ENCODE measurements at places on chromosomes 7 and 10. TPM values are rescaled to one million over a fixed set of nuclear protein-coding genes. Genes with fewer than 3 reads are reported as not detected.

DNA sequence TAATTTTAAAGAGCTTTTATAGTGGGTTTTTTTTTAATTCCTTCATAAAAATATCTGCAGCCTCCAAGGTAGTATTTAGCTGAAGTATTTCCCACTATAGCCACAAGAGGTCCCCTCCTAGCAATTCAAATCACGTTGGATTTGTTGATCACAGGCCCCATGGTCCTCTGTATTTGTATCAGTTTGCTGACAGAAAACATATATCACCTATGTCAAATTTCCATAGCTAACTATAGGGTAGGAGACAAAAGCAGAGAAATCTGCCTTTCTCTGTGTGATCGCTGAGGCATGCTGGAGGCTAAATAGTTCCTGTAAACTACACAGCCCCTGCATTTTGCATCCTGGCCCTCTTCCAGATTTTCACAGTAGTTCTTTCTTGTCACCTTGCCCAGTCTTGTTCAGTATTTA, 1.7 kb upstream of the CTNNA3 start:
- peak; percentile 38 for DNase-seq

Gene FAM241B
- 7.4 TPM for polyA plus RNA-seq

Gene PRKG1
- polyA plus RNA-seq = 15.8 TPM

Gene SORCS3
- 0.12 TPM for polyA plus RNA-seq

Gene NODAL
- polyA plus RNA-seq = 0.63 TPM

Gene MYOF
- polyA plus RNA-seq = 44.5 TPM

DNA sequence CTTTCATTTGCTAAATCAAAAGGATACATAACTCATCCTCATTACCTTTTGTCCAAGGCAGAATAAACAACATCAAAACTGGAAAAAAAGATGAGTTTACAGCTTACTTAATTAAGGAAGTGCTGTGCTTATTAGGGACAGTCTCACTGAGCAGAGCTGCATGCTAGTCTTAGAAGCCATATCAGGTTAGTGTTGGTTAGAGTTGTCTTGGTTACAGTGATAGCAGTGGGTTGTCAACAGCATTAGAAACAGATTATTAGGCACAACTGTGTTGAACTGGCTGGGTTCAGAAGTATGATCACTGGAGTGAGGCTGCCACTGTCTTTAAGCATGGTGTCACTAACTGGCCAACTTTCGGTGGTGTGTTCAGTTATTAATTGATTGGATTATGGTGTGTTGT, 503.9 kb upstream of the IGFBP3 start:
- peak; percentile 12 for DNase-seq

DNA sequence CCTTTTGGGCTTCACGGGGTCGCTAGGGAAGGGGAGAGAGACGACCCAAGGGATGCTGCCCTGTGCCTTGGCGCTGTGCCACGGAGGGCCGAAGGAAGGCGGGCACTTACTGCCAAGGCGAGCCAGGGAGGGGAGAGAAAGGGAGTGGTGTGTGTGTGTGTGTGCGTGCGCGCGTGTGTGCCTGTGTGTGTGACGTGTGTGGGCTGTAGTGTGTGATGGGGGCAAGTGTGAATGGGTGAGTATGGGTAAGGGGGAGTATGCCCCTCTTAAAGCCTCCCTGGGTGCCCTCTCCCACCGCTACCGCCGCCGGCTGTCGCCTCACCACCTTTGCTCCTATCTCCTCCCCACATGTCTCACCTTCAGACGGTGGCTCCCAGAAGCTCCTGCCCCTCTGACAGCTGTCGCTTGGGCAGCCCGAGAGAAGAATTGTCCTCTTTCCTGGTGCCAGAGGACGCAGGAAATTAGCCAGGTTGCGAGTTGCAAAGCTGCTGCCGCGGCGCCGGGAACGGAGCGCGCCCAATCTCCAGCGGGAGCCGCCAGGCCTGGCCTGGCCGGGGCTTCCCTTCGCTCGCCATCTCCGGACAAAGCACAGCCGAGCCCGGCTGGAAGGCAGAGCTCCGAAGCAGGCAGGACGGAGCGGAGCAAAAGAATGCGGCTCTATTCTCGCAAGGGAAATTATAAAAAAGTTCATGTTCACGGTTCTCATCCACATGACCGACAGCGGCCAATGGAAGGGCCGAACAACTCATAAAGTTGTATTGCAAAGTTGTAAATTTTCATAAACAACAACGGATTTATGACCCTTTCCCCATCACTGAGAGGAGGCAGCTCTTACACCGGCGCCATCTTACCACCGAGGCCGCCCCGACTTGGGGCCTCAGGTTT, at the start of gene HOXA3:
Gene HOXA3, minus strand, starts transcription at position 653 of the 885 bp plus-strand sequence. CDS start 41,943 bp downstream, outside the sequence.
- DNase-seq = no peak

Gene PAX4
- not detected for polyA plus RNA-seq

Gene ADAM8
- polyA plus RNA-seq = 2.7 TPM

- DNase-seq = no peak
Observed at GRCh38 chr10:72263613-72264241, 10.0 kb upstream of the DDIT4 start.

DNA sequence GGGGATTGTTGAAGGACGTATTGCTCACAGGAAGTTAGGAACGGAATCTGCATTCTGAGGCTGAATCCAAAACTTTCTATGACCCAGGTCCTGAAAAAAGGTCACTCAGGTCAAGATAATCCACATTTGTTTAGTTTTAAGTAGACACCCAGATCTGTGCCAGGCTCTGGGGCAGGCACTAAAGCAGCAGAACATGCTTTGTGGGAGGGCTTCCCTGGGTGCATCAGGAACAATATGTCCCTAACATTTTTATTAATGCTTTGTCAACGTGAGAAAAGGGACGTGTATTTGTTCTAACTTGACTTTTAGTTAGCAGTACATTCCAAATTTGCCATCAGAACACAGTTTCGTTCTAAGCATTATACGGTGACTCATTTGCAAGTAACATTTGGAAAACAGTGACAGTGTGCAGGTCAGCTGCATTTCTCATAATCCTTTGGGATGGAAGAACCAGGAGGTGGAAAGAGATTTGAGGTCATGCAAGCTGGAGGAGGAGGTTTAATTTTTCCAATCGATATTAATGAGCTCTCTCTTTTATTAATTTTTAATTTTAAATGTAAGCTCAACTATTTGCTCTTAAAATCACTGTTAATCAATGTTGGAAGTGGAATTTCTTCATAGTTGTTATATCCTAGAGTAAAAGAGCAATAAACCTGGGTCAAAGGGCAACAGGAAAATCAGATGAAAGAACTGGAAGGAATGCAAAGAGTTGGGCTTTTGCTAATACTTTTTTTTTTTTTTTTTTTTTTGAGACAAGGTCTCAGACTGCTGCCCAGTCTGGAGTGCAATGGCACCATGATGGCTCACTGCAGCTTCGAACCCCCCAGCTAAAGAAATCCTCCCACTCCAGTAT, 35.0 kb downstream of the TAS2R41 start:
- no peak for DNase-seq

Gene PLAC9
- 36.3 TPM for polyA plus RNA-seq

Gene CAMK2G
- polyA plus RNA-seq = 41.4 TPM

DNA sequence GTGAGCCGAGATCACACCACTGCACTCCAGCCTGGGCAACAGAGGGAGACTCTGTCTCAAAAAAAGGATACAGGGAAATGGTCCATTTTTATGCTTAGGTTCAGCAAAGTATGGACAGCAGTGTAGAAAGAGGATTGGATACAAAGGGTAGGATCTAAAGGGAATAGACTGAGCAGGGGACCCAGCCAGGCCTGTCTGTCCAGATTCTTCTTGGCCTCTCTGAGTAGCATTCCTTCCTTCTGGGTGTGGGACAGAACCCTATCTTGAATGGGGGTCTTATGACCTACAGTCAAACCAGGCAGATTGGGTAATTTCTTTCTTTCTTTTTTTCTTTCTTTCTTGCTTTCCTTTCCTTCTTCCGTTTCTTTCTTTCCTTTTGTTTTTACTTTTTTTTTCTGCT, 25.6 kb downstream of the SH2B2 start:
- no peak for DNase-seq

GRCh38 chr10:3239066-3239919, 66.7 kb upstream of the PITRM1 start:
- peak; percentile 64 for DNase-seq

- peak; percentile 73 for DNase-seq
Observed at GRCh38 chr10:35336084-35336831, at the start of gene CCNY. TSS of gene CCNY (plus strand) at chr10:35336509. CDS start at chr10:35337054, 545 bp downstream.

Gene DGKI
- polyA plus RNA-seq = 0.62 TPM

Gene ITGA8
- 88.6 TPM for polyA plus RNA-seq

Gene METTL2B
- polyA plus RNA-seq = 29.2 TPM

Gene OR6B1
- polyA plus RNA-seq = not detected

DNA sequence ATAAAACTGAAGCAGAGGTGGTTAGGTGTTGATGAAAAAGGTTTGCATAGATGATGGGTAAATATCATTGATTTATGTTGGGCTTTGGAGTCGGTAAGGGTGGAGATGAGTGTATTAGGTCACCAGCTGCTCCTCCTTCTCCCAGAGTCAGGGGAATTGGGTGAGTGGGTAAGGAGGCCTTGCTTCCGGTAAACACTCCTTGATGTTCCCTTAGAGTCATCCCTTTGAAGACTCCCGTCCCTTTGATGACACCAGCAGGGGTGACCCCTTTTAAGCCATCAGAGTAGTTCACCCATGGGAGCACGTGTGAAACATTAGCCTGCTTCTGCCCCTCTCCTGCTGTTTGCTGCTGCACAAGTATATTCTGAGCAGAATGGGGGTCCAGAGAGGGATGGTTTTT, 92.2 kb upstream of the DKK1 start:
- no peak for DNase-seq

- no peak for DNase-seq
Observed at GRCh38 chr7:73811760-73812168, 19.0 kb upstream of the CLDN4 start.

GRCh38 chr7:41977151-41977651, 259.8 kb downstream of the GLI3 start:
- peak; percentile 56 for DNase-seq

DNA sequence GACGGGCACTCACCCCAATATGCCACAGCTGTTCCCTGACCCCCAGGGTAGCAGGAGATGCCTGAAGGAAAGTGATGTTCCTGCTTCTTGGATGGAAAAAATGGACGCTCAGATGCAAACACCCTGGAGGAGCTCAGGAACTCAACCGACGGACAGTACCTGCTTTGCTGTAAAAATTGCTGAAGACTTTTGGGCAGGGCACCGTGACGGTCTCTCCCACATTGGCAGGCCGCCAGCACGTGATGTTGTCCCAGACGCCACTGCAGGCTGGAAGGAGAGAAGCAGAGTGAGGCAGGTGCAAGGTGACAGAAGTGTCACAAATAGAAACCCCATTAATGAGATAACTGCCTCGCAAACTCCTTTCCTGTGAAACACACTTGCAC, 35.0 kb downstream of the VIPR2 start:
- DNase-seq = no peak

Gene HOXA6
- 13.9 TPM for polyA plus RNA-seq

Measured in right lung (tissue), 10 donors.